ENCODE measurements at places on chromosomes 7 and 10.

DNA sequence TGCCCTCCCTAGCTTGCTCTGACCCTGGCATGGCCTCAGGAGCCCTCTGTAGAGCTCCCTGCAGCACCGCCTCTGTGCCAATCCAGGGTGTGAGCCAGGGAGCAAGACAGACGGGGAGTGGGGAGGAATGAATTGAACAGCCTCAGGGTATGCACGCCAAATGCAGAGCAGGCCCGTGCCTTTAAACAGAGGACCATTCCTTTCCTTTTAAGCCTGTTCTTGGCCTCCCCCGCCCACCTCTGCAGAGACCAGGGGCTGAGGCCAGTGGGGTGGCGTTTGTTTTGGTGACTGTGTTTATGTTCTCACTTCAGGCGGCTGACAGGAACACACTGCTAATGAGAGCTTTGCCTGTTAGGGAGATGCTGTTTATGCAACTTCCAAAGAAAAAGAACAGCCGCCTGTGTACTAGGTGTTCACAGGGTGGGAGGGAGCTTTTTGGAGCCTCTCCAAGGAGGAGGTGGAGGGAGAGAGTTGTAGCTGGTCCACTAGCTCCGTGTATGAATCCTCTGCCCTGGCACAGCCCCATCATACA lies 528.1 kb upstream of the DPP6 start:
- DNase-seq: no peak

- DNase-seq: no peak
These were observed 12.2 kb upstream of the KLRG2 start for GRCh38 chr7:139495580-139496125.

DNA sequence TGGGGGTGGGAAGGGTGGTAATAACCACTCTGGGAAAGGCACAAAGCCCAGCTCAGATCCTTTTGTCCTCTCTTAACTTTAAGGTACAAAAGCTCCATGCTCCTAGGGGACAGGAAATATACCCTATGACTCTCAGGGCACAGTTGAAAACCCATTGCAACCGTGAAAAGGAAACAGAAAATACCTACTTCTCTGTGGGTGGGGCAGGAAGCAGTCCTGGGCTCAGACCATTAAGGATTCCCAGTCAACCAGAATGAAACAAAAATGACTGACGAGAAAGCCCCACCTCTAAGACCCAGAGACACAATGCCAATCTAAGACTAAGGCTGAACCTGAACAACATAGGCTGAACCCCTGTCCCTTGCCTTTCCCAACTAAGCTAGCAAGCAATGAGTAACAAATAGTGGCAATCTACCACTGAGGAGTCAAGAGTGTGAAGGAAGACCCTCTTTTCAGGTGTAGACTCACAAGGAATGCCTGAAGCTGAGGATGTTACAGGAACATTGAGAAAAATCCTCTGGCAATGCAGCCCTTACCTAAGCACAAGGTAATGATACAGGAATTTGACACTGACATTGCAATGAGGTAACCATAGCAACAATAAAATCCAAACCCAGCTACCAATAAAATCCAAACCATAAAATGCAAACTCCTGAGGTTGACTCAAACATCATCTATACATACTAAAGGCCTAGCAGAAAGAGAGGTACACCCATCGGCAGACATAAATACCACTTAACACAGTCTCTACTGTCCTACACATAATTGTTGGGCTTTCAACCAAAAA lies 380.1 kb downstream of the HPSE2 start:
- no peak for DNase-seq

- no peak for DNase-seq
These were observed 81.3 kb upstream of the AGR3 start for GRCh38 chr7:16963044-16963443.

DNA sequence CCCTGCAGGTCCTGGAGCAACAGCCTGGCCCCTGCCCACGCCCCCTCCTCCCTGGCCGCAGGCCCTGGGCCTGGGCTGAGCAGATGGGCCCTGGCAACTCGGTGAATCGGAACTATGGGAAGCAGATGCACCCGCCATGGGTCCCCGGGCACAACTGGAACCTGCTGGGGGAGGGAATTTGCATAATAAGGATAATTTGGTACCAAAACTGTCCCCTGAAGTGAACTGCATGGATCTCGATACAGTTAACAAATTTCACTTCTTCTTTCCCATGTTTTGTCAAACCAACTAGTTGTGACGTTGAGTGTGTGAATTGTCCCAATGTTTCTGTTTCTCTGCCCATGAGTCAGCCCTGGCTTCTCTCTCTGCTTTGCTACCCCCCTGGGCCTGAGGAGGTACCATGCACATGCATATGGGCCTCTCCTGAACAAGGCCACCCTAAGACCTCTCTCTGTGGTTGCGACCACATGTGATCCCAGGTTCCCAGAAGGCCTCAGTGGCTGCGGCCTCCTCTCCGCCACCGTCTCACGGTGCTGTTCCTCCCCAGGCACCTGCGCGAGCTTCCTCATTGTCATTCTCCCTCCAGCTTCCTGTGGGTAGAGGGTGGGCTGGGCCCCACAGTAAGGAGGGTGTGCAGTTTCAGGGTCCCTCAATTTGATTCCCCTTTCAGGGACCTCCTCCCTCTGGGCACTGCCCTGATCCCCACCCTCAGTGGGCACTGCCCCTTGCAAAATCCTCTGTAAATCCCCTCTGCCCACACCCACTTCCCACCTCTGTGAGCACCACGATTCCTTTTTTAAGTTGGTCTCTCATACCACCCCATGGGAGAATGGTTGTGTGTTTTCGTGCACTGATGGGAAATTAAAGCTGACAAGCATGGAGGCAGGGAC lies 40.0 kb downstream of the FIGNL1 start:
- DNase-seq: no peak

DNA sequence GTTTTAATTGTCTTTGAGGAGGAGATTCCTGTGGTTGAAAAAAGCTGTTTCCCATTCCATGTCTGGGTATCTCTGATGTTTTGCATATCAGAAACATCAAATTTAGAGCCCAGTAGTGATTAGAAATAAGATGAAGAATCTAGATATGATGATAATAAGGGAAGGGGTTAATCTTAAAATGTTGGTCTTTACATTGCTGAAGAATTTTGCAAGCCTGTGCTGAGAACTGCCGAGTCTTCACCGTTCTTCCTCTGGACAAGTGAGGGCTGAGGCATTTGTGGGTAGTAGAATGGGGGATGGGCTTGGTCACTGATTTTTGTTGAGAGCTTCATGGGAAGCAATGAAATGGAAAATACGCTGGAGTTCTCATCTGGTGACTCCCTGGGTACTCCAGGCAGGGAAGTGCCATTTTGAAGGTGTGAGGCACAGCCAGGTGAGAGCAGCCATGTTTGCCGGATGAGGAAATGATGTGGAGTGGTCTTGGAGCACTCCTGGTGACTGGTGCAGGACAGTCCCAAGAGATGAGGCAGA lies 10.2 kb downstream of the TCF7L2 start:
- DNase-seq: no peak

DNA sequence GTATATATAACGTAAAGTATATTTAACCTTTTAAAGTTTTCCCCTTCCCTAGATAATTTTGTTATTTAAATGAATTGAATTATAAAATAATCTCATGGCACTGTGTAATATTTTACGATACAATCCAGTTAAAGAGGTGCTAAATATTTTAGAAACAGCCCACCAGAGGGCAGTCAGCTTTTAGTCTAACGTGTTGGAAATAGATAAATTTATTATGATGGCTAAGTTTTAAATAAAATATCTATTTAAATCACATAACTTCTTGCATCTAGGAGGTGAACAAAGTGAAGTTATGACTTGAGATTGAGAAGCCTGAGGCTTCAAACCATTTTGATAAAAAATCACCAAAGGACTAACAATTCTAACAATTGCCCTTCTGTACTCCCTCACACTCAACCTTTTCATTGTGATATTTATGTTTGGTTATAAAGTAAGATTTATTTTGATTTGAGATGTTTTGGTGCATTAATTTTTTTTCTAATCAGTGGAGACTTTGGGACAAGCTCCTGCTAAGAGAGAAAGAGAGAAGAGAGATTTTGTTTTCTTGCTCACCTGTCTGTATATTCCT lies 171.5 kb upstream of the SP4 start:
- DNase-seq: no peak

DNA sequence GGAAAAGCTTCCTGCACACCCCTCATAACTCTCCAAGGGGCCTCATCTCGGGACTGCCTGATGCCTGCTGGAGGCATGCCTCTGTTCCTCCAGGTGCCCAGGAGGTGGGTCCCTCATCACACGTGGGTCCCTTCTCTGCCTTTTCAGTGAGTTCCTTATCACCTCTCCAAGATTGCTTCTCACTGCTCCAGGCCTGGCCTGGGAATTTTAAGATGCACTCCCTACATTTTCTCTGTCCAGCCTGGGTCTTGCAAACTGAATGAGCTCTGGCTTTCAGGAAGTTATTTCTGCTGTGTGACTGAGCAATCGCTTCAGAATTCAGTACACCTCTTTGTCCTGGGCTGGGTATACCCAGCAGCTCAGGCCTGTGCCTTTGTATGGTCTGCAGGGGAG lies 43.8 kb downstream of the LRRC18 start:
- DNase-seq: no peak

- no peak for DNase-seq
These were observed 19.3 kb upstream of the OPTN start for GRCh38 chr10:13080643-13081042.

DNA sequence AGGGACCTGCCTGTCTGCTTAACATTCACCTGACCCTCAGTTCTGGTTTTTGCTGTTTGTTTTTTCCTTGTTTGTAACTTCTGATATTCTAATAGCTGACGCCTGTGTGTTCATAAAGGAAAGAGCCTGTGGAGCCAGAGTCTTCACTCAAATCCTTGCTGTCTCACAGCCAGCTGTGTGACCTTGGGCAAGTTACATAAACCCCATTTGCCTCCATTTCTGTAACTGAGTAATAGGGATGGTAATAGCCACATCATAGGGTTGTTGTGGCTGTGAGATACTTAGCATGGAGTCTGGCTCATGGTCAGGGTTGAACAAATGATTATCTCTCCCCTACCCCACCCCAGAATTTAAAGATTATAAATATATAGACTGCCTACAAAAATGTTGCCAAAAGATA lies 27.0 kb downstream of the WBP1L start:
- no peak for DNase-seq

- no peak for DNase-seq
These were observed 1198.2 kb upstream of the AUTS2 start for GRCh38 chr7:68399991-68400590.

- DNase-seq: no peak
These were observed 20.3 kb upstream of the SFRP5 start for GRCh38 chr10:97791824-97792721.

- DNase-seq: no peak
These were observed 294.4 kb downstream of the BICC1 start for GRCh38 chr10:58806970-58807628.

- DNase-seq: no peak
These were observed 7.8 kb downstream of the LIPF start for GRCh38 chr10:88672041-88672440.

GRCh38 chr7:3304131-3304530 lies 3.1 kb downstream of the SDK1 start:
- no peak for DNase-seq

DNA sequence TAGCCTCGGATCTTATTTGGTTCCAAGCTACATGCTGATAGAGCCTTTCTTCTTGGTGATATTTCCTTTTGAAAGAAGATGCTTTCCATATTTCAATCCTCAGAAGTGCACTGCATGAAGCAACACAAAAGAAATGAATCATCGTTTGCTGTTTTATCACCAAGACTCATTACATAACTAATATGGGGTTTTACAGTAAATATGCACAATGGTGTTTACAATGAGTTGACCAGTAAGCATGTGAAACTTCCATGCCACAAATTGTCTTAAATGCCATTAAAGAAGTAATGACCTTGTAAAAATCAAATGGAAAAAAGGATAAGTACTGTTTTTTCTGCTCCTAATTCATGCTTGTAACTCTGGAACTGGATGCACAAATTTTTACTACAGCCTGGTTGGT lies 1017.0 kb upstream of the GHITM start:
- no peak for DNase-seq

- no peak for DNase-seq
These were observed 89.2 kb downstream of the MACC1 start for GRCh38 chr7:20128001-20128400.

Data from left renal pelvis (tissue), 4 donors.